ENCODE measurements at places on chromosomes 11 and 22.

GRCh38 chr22:22934543-22935055 is 47.0 kb downstream of the IGLL5 start:
- DNase-seq = no peak
- H3K27me3 ChIP-seq = no peaks in the 10 kb centered on the region
- H3K4me3 ChIP-seq = no peak overlapping the region
- no peak overlapping the region for H3K27ac ChIP-seq
- no peaks in the 10 kb centered on the region for H3K4me1 ChIP-seq

GRCh38 chr11:128745311-128746136 is 51.7 kb downstream of the FLI1 start:
- no peak overlapping the region for H3K27ac ChIP-seq
- H3K4me1 ChIP-seq = peaks cover 13% of the 10 kb centered on the region
- no peaks in the 10 kb centered on the region for H3K36me3 ChIP-seq
- H3K4me3 ChIP-seq = no peak overlapping the region

GRCh38 chr22:28914201-28914600 is 30.8 kb downstream of the ZNRF3 start:
- peaks cover 66% of the 10 kb centered on the region for H3K4me1 ChIP-seq
- DNase-seq = no peak
- no peak overlapping the region for H3K4me3 ChIP-seq
- no peaks in the 10 kb centered on the region for H3K36me3 ChIP-seq

GRCh38 chr11:106271686-106272085 is 194.2 kb downstream of the AASDHPPT start:
- H3K4me3 ChIP-seq = no peak overlapping the region
- DNase-seq = no peak
- no peak overlapping the region for H3K27ac ChIP-seq

DNA sequence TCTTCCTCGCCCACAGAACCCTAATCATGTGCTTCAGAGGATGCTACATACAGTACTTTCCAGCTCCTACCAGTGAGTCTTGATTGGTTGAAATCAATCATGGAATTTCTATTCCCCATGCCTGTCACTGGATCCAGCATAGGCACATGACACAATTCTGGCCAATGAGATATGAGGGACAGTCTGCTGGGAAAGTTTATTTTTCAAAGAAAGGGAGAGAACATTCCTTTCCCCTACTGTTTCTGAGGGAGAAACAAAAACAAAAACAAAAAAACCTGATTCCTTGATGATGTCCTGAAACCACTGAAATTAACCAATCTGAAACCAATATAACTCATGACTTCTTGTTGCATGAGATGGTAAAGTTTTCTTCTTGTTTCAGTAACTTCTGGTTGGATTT is 3.3 kb upstream of the RCN1 start:
- no peak overlapping the region for H3K4me3 ChIP-seq
- H3K36me3 ChIP-seq = no peaks in the 10 kb centered on the region
- H3K27me3 ChIP-seq = no peaks in the 10 kb centered on the region

GRCh38 chr11:5591613-5592012 is 4.8 kb upstream of the TRIM6 start:
- DNase-seq = no peak
- no peak overlapping the region for H3K4me3 ChIP-seq
- H3K27ac ChIP-seq = no peak overlapping the region
- H3K36me3 ChIP-seq = no peaks in the 10 kb centered on the region
- H3K4me1 ChIP-seq = peaks cover 5% of the 10 kb centered on the region

Measured in sigmoid colon (tissue), 7 donors.